ENCODE measurements at places on chromosomes 6 and 20.

DNA sequence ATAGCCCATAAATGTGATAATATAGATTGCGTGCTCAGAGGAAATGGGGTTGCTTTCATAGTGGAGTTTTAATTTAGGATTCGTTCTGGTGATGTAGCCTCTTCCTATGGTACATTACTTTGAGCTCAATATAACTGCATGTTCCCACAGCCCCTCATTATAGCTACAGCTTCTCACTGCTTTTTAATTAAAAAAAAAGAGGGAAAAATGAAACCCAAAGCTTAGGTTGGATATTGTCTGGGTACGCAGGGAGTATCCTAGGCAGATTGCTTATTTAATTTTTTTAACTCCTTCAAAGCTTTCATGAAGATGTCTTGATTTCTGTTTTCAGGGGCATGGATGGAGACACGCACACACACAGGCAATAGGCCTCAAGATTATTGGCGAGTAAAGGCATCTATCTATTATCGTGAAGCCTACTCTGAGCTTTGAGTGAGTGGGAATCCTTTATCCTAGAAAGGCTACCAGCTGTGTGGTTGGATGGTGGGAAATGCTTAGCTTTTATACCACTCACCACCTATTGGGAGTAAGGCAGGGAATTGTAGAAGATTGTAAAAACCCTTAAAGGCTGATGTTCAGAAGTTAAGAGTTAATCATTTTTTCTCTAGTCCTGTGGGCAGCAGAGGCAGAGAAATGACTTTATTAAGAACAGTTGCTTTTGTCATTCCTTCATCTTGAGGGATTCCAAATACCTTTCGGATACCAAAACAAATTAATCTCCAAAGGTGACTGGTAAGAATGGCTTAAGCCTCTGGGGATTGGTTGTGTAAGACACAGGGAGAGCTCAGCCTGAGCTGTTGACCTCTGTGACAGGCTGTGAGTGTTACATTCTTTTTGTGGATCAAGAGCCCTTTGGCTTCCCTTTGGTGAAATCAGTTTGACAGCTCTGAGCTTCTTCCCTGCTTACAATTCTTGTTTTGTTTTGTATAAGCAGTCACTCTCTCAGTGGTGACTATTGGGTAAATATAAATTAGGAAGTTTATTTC, 33.4 kb downstream of the CTNNBL1 start:
- DNase-seq: peak; percentile 26

DNA sequence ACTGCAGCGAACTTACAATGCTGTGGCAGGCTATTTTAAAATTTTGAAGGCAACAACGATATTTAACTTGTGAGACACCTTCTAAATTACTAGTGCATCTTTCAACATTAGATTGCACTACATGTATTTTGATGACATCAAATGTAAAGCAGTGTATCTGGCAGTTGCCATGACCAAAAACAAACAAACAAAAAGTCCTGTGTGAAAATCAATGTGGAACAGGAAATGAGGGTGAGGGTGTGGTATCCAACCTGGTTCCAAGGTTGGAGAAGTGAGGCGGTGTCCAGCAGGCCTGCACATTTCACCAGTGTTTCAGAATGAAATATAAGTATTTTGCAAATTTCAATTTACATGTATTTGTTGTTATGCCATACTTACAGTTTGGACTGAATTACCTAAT, 112.0 kb downstream of the LAMP5 start:
- DNase-seq: no peak

DNA sequence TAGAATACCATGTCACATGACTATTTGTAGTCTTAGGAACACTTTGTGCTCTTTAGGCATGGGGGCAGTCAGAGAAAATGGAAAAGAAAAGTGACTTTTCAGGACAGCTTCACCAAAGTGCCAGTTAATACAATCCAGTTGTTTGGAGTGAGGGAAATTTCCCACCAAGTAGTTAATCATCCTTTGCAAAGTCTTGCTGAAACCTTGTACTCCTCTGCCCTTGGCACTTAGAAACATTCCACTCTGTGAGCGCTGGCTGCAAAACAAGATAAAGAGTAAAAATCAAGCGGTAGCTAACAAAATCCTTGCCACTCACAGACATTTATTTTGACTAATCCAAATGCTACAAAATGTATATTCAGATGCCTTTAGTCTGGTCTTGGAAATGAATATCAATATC, 229.2 kb upstream of the HSF2 start:
- DNase-seq: no peak

GRCh38 chr6:30135757-30136156, at the start of gene TRIM40:
Gene TRIM40, plus strand, starts transcription at chr6:30136140. Its CDS starts 897 bp downstream, at chr6:30137037.
- DNase-seq: no peak

GRCh38 chr20:54093423-54094267, 23.3 kb upstream of the BCAS1 start:
- DNase-seq: no peak

All from NCI-H226 (cell line).